ENCODE measurements at places on chromosomes 4 and X.
A peak's percentile ranks its signal among the peaks of the same experiment; 100 is the strongest.

DNA sequence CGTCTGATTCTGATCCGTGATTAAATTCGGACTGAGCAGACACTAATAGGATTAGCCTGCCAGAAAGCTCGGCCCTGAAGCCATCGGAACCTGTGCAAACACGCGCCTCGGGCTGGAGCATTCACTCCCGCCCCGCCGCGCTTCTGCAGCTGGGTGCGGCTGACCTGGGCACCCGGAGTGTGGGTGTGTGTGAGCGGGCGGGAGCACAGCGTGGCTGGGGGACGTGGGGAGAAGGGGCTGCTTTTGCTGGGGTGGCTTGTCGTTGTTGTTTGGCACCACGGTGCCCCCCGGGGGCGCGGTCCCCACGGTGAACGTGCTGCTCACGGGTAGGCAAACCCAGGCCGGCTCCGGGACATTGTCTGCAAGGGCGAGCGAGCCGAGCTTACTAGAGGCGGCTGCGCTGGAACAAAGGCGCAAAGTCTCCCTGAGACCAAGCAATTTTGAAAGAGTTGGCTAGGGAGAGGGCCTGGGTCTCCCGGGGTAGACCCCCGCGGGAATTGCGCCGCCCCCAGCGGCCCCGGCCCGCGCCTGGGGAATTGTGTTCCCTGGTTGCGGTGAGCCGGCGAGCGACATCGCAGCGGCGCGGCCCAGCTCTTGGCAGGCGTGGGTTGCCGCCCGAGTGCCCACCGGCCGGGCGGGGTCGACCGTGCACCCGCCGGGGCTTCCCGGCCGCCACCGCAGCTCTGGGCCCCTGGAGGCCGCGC is 1.4 kb downstream of the MAMLD1 start:
- peak; percentile 18 for DNase-seq

DNA sequence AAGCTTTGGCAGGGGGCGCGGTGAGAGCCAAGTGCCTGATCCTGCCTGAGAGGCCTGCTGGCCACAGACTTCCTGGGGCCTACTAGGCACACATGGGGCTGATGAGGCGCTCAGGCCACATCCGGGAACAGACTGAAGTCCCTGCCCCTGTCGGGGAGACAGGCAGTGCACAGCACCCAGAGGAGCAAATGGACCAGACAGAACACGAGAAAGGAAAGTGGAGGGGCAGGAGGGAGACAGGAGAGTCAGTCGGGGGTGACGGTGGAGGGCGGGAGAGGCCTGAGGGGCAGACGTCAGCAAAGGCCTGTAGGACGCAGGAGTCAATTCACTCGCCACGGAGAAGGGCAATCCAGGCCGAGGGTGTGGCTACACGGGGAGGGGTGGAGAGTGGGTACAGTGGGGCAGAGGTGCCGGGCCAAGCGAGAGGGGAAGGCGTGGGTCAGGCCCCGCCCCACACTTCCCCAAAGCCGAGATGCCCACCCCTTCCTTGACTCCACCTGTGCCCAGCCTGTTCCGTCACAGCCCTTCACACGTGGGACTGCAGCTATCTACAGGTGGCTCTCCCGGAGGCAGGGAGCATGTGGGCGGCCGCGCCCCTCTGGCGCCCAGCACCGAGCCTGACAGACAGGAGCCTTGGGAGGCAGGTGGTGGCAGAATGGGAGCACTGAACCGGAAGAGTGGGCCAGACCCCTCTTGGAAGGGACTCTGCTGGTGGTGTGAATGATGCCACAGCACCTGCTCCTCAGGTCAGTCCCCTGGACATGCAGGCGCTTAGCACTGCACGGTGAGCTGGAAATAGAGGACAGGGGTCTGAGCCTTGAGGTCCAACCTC is 20.5 kb downstream of the NOP14 start:
- DNase-seq: no peak

- no peak for DNase-seq
Observed at GRCh38 chr4:10662937-10663336, 21.6 kb downstream of the CLNK start.

- DNase-seq: peak; percentile 38
Observed at GRCh38 chr4:80538276-80538926, 202.9 kb downstream of the CFAP299 start.

GRCh38 chrX:53287493-53288138 is 6.2 kb upstream of the IQSEC2 start:
- DNase-seq: no peak

DNA sequence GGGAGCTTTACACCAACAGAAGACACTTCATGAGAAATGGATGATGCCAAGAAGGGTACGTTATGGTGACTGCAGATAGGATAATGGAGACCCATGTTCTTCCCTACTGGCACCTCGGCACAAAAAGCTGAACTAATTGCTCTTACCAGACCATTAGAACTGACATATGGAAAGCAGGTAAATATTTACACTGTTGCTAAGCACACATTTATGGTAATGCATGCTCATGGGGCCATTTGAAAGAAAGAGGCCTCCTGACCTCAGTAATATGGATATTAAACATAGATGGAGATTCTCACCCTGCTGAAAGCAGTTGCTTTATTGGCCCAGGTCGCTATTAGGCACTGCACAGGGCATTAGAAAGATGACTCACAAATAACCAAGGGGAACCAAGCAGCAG is 1759.6 kb downstream of the C4orf33 start:
- DNase-seq: no peak

DNA sequence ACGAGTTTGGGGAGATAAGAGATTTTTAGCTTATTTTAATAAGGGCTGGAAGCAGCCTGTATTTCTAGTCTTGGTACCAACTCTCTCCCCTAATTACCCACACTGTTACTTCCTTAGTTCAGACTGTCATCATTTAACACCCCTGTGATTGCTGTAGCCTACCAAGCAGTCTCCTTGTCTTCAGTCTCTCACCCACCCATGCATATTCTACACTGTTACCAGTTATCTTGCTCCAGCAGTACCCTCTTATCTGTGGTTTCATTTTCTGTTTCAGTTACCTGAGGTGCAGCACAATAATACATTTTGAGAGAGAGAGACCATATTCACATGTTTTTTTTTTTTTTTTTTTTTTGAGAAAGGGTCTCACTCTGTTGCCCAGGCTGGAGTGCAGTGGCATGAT is 80.2 kb downstream of the DIAPH2 start:
- no peak for DNase-seq

- DNase-seq: peak; percentile 21
Observed at GRCh38 chr4:80465238-80465637, 129.7 kb downstream of the CFAP299 start.

DNA sequence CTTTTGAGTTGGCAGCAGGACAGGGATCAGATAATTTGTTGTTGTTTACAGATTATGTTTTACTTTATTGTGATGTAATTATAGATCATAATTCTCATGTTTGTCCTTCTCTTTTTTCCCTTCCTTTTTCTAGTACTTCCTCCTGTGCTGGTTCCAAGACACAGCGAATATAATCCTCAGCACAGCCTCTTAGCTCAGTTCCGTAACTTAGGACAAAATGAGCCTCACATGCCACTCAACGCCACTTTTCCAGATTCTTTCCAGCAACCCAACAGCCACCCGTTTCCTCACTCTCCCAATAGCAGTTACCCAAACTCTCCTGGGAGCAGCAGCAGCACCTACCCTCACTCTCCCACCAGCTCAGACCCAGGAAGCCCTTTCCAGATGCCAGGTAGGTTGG is 58.0 kb downstream of the SMAD1 start:
- DNase-seq: no peak
